ENCODE measurements at places on chromosomes 13 and 19. TPM values are rescaled to one million over a fixed set of nuclear protein-coding genes. Genes with fewer than 3 reads are reported as not detected.
A peak's percentile ranks its signal among the peaks of the same experiment; 100 is the strongest.

DNA sequence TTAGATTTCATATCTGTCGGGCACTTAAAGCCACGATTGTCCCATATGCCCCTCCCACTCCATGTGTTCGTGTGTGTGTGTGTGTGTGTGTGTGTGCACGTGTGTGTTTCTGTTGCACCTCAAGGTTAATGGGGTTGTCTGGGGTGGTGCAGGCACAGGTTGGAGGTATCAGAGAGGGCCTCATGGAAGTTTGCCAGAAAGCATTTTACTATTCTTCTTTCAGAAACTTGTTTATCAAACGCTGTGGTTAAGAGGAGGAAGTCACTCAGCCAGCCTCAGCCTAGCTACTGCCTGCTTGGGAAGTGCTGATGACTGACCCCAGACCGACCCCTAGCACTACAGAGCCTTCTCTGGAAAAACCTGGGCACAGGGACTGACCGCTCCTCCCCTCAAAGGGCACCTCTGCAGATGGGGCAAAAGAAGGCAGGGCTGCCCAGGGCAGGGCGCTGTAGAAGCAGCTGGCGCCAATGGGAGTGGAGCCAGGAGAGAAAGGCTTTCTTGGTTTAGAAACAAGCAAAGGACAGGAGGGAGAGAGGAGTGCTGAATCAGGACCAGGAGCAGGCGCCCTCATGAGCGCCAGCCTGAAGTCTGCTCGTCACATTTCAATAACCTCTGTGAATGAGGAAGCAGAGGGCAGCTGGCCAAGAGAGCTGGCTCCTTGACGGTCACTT, 3.9 kb downstream of the SIAH3 start:
- DNase-seq = peak; percentile 75

DNA sequence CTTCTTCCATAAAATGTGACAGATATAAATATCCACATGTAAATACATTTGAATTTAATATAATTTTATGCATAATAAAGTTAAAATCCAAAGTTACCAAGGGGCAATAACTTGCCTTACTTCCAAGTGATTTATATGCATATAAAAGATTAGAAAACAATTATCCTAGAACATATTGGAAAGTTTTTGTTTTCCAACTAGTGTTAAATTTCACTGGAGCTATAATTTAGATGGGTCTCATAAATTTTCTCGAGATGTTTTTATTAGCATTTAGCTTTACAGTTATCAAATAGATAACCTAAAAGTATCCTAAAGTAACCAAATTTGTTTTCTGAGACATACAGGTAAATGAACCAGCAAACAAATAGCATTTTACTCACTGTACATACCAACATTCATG, 225.3 kb downstream of the SPRY2 start:
- no peak for DNase-seq

DNA sequence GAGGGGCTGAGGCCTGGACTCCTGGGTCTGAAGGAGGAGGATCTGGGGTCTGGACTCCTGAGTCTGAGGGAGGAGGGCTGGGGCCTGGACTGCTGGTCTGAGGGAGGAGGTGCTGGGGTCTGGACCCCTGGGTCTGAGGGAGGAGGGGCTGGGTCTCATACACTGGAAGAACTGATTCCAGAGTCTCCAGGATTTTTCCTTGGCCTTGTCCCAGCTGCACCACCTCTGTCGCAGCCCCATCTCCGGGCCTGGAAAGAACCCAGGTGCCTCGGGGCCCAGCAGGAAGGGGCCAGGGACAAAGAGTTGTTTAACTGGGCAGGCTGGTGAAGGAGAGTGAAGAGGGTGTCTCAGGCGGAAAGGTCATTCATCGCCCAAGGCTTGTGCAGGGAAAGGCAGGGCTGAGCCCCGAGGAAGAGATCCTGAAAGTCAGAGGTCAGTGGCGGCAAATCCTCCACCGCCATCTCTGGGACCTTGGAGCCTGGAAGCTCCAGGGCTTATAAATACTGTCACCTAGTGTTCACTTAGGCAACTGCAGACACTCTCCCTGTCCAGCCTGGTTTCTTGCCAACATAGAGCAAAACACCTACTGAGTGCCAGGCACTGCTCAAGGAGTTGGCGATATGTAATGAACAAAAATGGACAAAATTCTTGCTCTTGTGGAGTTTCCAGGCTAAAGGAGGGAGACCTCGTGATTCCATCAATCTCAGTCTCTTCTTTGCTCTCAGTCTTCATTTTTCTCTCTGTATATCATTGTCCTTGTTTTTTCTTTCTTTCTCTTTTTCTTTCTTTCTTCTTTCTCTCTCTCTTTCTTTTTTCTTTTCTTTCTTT, 4.4 kb upstream of the KCNN4 start:
- no peak for DNase-seq

- DNase-seq = no peak
These were observed at the start of gene GZMM for GRCh38 chr19:543910-544608. Gene GZMM (plus strand): TSS chr19:544053. CDS start chr19:544072, 19 bp downstream.

DNA sequence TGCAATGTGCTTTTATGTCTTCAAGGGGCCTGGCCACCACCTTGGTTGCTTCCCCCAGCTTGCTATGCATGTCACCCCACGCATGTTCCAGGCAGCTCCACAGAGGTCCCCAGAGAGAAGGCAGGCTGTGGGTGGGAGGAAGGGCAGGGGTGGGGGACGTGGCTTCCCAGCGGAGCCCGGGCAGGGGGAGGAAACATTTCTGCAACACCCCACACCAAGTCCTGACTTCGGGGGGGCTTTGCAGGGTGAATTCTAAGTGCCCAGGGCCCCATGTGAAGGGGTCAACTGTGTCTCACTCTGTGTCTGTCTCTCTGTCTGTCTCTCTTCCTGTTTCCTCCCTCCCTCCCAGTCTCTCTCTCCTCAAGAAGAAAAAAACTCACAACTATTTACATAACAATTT, 39.6 kb downstream of the LTBP4 start:
- peak; percentile 34 for DNase-seq

DNA sequence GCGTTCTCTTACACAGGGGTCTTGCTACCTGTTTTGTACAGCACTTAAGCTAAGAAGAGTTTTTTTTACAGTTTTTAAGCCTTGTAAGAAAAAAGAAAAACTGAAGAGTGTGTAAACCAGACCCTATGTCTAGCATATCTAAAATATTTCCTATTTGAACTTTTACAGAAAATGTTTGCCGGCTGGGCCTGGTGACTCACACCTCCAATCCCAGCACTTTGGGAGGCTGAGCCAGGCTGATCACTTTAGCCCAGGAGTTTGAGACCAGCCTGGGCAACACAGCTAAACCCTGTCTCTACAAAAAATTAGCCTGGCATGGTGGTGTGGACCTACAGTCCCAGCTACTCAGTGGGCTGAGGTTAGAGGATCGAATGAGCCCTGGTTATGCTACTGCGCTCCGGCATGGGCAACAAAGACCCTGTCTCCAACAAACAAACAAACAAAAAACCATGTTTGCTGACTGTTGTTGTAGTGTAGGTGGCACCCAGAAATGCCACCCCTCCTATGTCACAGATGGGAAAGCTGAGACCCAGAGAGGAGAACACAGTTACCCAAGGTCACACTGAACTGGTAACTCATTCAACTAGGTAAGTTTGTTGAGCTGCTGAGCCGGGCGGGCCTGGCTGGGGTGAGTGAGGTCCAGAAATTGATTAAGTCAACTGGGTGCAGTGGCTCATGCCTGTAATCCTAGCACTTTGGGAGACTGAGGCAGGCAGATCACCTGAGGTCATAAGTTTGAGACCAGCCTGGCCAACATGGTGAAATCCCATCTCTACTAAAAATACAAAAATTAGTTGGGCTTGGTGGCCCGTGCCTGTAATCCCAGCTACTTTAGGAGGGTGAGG, 1.9 kb upstream of the VASP start:
- no peak for DNase-seq

GRCh38 chr19:31337008-31337914, 12.0 kb downstream of the TSHZ3 start:
- no peak for DNase-seq

TMEM145 gene
- not detected for total RNA-seq

KL gene
- 12.5 TPM for total RNA-seq

PRODH2 gene
- total RNA-seq = 9.0 TPM

FXYD1 gene
- total RNA-seq = 31.8 TPM

KLK2 gene
- total RNA-seq = not detected

DOCK6 gene
- 112 TPM for total RNA-seq

All from kidney (tissue), 22 donors.